ENCODE measurements at places on chromosomes 2 and 18. TPM values are rescaled to one million over a fixed set of nuclear protein-coding genes. Genes with fewer than 3 reads are reported as not detected.

RAB17 gene
- 1.2 TPM for total RNA-seq

- DNase-seq = no peak
These were observed 1.6 kb upstream of the TMEM37 start for GRCh38 chr2:119430023-119430498.

GRCh38 chr2:151805343-151805742, 22.9 kb downstream of the ARL5A start:
- DNase-seq = no peak

DNA sequence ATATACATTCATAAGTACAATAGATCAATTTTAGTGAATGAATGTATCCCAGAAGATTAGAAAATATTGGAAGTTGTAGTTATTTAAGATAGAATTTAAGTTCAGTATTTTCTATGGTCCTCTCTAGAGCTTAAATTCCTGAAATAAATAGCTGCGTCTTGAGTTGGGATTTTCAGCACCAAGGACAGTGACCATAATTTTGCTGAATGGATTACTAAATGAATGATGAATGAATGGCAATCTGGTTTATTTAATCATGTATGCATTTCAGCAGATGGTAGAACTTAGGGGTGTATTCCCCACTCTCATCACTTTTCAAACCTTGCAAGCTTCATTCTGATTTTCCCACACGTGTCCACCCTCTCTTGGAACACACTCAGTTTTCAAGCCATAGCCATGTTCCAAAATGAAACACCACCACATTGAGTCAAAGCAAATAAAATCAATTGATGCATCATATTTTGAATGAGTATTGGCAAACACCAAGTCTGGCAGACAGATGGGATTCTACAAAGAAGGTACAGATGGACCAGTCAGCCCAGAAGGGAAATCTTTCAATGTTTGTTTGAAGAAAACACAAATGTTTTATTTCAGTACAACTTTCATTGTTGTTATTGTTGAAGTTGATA, 362.2 kb upstream of the NXPH2 start:
- DNase-seq = no peak

DNA sequence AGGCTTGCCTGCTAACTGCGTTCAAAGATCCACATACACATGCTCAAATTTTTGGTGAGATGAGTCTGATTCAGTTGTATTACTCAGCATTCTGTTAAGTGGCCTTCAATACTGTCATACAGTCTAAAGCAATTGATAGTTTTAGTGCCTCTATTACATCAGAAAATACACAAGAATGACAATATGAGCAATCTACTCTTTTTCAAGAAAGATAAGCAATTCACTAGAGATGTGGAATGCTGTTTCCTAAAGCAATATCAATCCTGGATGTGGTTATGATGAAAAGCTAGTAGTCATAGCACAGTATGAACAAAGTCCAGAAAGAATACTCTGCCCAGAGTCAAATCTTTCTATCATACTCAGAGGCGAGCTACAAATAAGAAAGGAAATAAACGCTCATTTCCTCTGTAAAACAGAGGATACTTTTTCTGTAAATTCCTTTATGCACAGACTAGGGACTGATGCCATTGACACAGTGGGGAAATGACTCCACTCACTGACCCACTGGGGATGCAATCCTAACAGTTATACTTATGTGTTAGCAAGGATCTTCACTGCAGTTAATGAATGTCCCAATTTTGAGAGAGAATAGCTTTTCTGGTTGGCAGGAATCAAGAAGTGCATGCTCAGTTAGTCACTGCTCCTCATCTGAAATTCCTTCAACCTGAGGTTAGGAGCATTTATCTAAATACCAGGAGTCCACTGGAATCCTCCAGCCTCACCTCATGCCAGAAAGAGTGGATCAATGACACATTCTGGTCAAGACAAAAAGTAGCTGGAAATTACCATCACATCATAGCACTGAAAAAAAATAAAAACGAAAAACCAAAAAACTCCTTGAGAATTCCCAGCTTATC, 83.3 kb downstream of the PDE11A start:
- no peak for DNase-seq

GCG gene
- total RNA-seq = not detected

DNA sequence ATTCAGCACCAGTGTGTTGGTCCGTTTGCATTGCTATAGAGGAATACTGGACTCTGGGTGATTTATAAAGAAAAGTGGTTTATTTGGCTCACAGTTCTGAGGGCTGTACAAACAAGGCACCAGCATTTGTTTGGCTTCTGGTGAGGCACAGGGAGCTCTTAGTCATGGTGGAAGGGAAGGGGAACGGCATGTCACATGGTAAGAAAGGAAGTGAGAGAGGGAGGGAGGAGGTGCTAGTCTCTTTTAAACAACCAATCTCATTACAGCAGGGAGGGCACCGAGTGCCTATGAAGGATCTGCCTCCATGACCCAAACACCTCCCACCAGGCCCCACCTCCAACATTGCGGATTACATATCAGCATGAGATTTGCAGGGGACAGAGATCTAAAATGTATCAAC, 143.9 kb upstream of the DLX2 start:
- no peak for DNase-seq

DNA sequence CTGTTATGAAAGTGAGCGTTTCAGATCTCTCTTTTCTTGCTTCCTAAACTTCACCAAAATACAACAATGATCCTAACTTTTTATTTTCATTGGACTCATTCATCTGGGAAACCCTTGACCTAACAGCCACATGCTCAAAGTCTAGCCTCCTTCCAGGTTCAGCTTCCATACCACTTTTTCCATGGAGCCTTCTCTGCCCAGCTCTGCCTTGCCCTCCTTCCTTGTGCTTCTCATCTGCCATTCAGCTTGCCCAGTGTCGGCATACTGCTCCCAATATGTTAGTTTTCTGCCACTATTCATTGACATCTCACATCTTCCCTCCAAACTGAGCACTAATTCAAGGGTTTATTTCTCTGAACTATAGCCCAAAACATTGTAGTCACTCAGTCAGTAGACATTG, 214.7 kb downstream of the RAD51AP2 start:
- no peak for DNase-seq

- DNase-seq = no peak
These were observed 134.2 kb downstream of the LAMA1 start for GRCh38 chr18:6983366-6983765.

DNA sequence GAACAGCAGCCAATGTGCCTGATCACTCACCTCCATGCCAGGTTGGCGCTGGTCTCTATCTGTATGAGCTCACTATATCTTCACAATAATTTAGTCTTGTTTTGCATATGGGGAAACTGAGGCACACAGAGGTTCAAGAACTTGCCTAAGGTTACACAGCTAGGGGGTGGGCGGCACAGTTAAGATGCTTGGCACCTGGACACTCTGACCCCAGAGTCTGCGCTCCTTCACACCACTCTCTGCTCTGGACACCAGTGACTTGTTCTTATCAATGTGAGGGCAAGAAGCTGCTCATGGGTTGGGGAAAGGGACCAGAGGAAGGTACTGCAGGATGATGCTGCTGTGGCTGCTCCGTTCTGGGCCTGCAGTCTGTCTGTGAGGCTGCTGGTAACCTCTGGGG, 27.1 kb downstream of the FBLN7 start:
- no peak for DNase-seq

GRCh38 chr2:104841744-104842143, 12.2 kb upstream of the POU3F3 start:
- DNase-seq = no peak

C1GALT1C1L gene
- total RNA-seq = not detected

GRCh38 chr2:70927138-70927537, 8.6 kb upstream of the ATP6V1B1 start:
- no peak for DNase-seq

ICOS gene
- not detected for total RNA-seq

DNA sequence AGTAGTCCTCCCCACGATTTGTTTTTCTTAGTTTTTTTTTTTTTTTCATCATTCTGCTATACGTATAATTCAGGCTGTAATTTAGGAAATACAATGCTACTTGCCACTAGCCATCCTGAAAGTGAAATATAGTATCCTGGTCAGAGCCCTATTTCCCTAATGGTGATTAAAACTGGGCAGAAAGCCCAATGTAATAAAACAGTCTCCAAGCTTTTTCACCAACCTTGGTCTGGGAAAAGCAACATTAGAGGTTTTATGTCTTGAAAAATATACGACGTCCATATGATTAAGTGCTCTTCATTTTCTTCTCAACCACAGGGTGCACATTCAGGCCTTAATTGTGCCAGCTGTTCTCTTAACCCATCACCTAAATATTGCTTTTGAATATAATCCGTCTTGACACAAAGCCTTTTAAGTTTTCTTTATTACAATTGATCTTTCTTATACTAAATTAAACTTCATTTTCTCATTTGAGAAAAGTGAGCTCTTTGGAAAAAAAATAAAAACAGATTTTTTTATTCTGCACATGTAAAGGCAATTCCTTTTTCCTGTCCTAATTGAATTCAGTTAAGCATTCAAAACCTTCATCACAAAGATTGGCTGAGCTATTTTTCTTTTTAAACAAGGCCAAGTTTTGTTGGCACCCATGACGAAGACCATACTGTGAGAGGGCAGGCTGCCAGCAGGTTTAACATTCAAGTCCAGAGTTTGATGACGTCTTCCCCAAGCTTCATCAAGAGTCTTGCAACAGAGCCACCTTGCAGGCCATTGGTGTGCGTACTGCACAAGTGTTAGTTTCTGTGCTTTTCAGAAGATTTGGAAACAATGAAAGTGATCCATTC, 52.7 kb downstream of the MAP2 start:
- no peak for DNase-seq

DNA sequence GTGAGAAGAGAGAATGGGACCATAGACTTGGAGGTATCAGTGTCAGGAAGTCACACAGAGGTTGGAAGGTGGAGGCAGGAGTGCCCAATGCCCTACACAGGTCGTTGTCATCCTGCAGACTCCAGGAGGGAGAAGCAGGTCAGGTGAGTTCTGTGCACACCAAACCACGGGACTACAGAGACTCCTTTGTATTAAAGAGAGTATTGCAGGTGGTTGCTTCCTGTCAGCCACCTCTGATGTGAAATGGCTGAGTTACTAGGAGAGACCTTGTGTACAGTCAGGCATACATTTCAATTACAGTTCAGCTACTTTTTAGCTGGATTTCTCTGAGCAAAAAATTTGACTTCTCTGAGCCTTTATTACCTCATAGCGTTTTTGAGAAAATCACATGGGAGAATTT, 51.6 kb downstream of the SPP2 start:
- no peak for DNase-seq

REG3A gene
- total RNA-seq = not detected

GRCh38 chr2:64120928-64121327, 23.3 kb downstream of the PELI1 start:
- DNase-seq = no peak

DNA sequence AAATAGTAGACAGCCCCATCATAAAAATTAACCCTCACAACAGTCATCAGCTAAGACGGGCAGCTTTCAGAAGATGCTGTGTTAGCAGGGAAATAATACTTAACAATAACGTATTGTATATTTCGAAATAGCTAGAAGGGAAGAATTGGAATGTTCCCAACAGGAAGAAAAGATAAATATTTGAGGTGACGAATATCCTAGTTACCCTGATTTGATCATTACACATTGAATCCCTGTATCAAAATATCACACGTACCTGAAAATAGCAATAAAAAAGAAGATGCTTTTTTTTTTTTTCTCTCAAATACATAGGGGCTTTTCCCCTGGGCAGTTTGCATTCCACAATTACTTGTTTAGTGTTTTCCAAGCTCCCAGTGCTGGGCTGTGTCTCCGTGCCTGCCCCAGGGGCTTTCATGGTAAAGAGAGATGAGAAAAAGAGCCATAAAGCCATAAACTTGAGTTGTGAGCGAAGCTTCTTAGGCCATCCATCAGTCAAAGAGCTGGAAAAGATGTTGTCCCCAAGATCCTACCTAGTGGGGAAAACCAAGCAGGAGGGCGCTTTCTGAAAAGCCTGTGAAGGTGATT, 183.0 kb upstream of the REV1 start:
- DNase-seq = no peak

CYP20A1 gene
- 8.7 TPM for total RNA-seq

DNA sequence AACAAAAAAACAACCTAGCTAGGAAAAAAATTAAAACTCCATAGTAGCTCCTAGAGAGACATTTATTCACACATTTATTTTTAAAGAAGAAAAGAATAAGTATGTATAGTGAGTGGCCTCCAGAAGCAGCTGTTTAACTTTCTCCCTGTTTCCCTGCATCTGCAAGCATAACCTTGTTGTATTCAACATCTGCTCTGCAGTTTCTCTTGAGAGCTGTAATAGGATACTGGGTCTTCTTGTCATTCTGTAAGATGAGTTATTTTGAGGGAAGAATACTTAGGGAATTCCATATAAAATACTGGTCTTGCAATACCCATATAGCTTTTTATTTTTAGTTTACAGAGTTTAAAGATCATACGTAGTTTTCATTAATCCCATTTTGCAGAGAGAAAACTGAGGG, 246.6 kb downstream of the LRRTM1 start:
- DNase-seq = no peak

- DNase-seq = no peak
These were observed 11.6 kb downstream of the ZNF397 start for GRCh38 chr18:35252466-35252865.

XRCC5 gene
- 137 TPM for total RNA-seq

GRCh38 chr2:213157242-213157641, 5.8 kb upstream of the IKZF2 start:
- no peak for DNase-seq

C2orf81 gene
- 0.38 TPM for total RNA-seq

GRCh38 chr2:113175042-113175628, 1.4 kb downstream of the PSD4 start:
- no peak for DNase-seq

DNA sequence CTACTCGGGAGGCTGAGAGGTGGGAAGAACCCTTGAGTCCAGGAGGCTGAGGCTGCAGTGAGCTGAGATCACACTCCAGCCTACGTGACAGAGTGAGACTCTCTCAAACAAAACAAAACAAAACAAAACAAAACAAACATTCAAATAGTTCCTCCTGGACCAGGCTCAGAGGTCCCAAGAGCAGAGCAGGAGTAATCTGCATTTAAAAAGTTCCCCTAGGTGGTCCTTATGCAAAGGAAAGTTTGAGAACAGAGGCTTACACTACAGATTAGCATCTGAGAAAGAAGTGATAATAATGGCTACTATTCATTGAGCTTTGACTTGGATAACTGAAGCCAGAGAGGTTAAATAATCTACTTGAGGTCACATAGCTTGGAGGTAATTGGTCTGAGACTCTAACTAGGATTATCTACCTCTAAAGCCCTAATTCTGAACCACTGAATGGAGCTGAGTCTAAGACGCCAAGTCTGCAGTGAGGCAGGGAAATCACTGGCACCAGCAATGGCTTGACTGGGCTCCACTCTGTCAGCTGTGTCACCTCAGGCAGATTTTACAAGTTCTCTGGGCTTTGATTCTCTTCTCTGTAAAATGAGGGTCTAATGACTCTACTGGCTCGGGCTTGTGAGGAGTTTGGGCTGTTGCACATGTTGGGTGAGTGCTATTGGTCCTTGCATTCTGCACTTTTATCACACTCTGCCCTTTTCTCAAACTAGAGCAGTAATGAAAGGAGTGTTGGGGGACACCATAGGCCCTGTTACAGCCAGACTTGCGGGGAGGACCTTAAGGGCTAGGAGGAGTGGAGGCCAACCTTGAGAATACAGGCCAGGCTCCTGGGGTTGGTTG, 29.2 kb upstream of the DLX2 start:
- no peak for DNase-seq

Data from psoas muscle (tissue), 8 donors.